CD4-positive, alpha-beta T cell treated with Interleukin-17A for 4 hours (primary cell): ENCODE measurements at places on chromosomes 12 and 14.
A peak's percentile ranks its signal among the peaks of the same experiment; 100 is the strongest.

- no peak for DNase-seq
These were observed 103.6 kb downstream of the DAAM1 start for GRCh38 chr14:59292028-59292427.

DNA sequence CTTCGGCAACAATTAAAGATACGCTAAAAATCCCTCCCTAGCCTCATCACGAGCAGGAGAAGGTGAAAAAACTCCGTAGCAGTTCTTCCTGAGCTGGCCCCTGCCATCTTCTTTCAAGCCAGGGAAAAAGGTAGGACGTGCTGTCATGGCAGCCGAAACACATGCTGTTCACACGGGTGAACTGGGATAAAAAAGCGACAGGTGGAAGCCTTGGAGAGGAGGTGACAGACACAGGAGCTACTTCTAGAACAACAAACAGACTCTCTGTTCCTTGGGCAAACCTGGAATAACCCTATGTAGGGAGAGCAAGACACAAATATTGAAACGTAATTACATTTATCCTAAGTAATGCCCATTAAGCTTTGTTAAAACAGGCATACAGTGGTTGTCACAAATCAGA lies 81.3 kb downstream of the KCNK10 start:
- no peak for DNase-seq

- no peak for DNase-seq
These were observed 93.0 kb downstream of the PLEKHA5 start for GRCh38 chr12:19222558-19222957.

DNA sequence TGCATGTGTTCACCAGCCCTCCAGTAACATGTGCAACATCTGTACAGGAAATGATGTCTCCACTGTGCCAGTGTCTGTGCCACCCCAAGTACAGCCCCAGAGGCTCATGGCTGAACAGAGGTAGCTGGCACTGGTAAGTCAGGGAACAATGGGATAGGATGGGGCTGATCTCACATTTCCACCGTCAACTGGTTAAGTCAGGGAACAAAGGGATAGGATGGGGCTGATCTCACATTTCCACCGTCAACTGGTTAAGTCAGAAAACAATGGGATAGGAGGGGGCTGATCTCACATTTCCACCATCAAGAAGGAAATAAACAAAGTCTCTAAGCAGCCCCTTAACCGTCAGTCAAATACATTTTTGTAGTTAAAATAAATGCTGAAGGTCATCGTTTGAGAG lies 246.6 kb downstream of the TMEM132D start:
- DNase-seq = no peak

DNA sequence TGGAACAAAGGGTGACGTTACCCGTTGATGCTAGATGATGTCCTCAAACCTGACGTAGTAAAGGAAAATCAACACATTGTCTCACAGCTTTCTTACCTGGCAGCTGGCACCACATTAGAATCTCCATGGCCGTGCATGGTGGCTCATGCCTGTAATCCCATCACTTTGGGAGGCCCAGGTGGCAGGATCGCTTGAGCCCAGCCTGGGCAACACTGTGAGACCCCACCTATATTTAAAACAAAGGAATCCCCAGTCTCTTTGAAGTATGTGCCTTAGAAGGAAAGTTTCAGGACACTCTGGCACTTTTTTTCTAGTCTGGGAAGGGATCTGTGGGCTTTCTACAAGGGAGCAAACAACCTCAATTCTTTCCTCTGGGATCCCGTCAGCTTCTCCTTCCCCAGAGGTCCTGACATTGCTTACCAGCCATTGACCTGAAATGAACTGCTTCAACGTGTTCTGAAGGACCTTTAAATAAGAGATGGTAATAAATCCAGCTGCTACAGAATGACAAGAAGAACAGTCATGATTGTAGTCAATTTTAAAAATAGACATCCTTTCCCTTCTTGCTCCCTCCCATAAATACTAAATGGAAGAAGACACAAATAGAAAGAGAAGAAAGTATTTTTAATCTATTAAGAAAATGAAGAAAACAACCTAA lies 33.7 kb upstream of the TTC7B start:
- DNase-seq = no peak

DNA sequence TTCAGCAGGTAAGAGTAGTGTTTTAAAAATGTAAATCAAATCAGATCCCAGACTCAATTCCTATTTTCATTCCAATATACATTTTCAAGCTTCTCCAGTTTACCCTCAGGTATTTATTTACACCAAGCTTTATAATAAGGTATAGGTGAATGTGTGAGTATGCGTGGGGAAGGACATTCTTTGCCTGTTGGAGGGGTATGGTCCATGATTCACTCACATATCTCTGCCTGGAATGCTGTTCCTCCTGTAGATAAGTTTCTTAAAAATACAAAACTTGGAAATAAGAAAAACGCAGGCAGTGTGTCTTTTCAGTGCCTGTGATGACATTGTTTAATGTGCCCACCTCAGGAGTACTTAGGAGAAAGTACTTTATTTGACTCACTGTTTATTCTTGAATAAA lies 118.6 kb downstream of the CCDC91 start:
- DNase-seq = no peak

DNA sequence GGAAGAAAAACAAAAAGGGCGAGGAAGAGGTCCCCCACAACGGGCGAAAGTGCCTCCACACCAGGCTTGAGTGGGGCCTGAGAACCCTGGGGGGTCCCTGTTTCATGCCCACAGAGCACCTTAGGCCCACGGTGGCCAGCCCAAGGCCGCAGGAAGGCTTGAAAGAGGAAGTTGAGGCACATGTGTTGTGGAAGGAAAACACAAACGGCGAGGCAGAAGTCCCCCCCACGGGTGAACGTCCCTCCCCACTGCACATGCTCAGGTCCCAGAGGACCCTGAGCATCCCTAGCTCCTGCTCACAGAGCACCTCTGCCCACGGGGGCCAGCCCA lies 371.5 kb downstream of the ALG10 start:
- DNase-seq = peak; percentile 1

- no peak for DNase-seq
These were observed 61.6 kb downstream of the SH2B3 start for GRCh38 chr12:111467092-111467856.

DNA sequence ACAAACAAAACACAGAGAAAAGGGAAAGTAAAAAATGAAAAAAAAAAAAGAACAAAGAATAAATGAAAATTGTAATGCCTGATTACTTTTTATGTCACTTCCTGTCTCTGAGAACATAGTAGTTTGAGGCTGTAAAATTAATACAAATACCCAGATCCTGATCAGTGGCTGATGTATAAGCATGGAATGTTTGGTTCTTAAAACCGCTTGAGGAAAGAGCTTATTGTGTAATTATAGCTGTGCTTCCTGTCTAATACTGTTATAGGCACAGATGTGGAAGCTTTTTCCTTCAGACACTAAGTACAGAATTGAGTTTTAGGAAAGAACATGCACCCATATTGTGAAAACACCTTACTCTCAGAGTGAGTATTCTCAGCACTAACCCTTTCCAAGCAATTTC lies 86.9 kb downstream of the AVPR1A start:
- DNase-seq = no peak

- DNase-seq = no peak
These were observed 57.1 kb downstream of the NUAK1 start for GRCh38 chr12:106081606-106082005.

GRCh38 chr12:69816082-69816481 lies 8.9 kb upstream of the MYRFL start:
- DNase-seq = no peak

DNA sequence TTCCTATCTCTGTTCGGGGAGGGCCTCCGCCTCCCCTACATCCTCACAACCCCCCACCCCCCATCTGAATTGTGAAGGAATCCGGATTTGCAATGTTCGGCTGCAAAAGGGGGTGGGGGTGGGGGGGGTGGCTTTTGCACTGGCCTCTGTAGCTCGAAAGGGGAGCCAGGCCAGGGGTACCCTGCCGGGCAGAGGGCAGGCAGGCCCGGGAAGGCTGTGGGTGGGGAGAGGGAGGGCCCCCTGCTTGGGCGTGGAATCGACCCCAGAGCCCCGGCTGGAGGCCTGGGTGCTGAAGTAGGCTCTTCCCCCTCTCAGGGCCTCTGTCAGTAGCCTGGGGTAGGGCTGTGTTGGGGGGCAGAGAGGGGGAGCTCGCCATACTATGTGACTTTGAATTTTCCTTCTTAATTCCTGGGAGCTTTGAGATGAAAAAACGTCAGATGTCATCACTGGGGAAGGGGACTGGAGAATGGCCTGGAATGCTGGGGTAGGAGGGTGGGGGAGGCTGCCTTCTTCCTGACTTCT lies 1.1 kb downstream of the LRP1 start:
- no peak for DNase-seq

GRCh38 chr12:126883697-126884096 lies 1383.3 kb upstream of the TMEM132C start:
- DNase-seq = no peak

GRCh38 chr12:49410818-49411217 lies 43.6 kb downstream of the SPATS2 start:
- DNase-seq = no peak

GRCh38 chr12:130161261-130162243 lies 712 bp upstream of the FZD10 start:
- no peak for DNase-seq

DNA sequence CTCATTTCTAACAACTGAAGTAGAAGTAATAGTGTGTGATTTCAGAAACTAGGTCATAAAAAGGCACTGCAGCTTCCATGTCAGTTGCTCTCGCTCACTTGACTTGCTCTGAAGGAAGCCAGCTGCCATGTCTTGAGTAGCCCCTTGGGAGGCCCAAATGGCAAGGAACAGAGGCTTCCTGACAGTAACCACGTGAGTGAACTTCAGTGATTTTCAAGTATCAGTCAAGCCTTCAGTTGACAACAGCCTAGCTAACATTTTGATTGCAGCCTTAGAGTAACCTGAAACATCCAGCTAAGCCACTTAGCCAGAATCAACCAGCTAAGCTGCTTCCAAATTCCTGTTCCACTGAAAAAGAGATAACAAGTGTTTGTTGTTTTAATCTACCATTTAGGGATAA lies 26.7 kb downstream of the TOGARAM1 start:
- no peak for DNase-seq

DNA sequence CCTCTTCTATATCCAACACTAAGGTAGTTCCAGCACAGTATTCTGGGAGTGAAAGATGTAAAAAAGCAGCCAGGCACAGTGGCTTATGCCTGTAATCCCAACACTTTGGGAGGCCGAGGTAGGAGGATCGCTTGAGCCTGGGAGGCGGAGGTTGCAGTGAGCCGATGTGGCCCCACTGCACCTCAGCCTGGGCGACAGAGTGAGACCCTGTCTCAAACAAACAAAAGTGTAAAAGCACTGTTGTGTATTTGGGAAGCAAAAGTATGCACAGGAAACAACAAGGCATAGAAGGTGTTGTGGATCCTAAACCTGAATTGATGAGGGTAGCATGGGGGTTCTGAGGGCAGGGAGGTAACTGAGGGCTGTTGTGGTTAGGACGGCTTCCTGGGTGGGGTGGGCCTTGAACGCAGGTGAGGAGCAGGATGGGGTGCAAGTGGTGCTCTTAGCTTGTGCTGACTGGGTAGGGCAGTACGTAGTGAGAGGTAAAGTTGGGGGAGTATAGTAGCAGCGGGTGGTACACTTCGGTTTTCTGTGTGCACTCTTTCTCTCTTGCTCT lies 64.2 kb downstream of the RASSF3 start:
- DNase-seq = peak; percentile 83

GRCh38 chr14:100523131-100523842 lies 63.9 kb downstream of the BEGAIN start:
- DNase-seq = no peak

- DNase-seq = peak; percentile 52
These were observed at the start of gene PALS1 for GRCh38 chr14:67241411-67242167. Gene PALS1, plus strand, starts transcription at chr14:67241435. Its CDS starts 37,736 bp downstream, at chr14:67279171.

- no peak for DNase-seq
These were observed 101.8 kb downstream of the CAND1 start for GRCh38 chr12:67370979-67371378.
